Stimulated activated CD8-positive, alpha-beta memory T cell treated with anti-CD3 and anti-CD28 coated beads, Interleukin-4, amount 100 ng/mL, for 4 hours (primary cell): ENCODE measurements at places on chromosomes 4 and X.

DNA sequence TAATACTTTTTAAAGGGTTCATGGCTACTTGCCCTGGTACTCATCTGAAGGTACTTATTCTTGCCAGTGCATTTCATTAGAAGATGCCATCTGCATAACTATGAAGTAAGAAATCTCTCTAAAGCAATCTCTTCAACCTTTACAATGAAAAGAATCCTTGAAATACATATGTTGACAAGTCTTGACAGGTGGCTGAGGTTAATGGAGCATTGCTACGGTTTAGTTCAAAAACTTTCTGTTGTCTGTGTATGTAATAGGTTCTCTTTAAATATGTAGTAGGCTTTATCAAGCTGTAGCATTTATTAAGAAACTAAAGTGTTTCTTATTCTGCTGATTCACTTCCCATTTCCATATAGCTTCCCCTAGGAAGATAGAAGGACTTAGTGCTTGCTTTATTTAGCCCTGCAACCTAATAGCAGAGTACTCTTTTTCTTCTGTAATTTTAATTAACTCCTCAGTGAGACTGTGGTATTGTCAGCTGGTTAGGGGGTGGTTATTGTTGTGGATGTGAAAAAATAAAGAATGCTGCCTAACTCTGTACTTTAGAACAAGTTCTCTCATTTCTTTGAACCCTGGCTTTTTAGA, 39.3 kb downstream of the SLAIN2 start:
- no peak for DNase-seq

- DNase-seq = no peak
Observed at GRCh38 chrX:10574663-10575062, 45.7 kb downstream of the MID1 start.

- no peak for DNase-seq
Observed at GRCh38 chr4:154456240-154456639, 35.4 kb downstream of the DCHS2 start.

DNA sequence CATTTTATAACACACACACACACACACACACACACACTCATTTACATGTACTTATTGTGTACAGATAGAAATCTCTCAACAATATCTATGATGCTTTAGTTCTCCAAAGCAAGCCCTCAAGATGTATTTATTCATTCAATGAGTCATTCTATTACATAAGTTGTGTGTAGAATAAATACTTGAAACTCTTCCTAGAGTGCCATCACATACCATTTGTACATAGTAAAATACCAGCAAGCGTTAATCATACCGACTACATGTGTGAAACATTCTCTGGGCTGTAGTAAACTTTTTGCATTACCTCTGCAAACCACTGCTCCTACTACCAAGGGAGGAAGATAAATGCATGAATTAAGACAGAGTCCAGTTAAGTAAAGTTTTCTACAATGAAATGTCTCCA, 70.9 kb downstream of the EPHA5 start:
- no peak for DNase-seq

DNA sequence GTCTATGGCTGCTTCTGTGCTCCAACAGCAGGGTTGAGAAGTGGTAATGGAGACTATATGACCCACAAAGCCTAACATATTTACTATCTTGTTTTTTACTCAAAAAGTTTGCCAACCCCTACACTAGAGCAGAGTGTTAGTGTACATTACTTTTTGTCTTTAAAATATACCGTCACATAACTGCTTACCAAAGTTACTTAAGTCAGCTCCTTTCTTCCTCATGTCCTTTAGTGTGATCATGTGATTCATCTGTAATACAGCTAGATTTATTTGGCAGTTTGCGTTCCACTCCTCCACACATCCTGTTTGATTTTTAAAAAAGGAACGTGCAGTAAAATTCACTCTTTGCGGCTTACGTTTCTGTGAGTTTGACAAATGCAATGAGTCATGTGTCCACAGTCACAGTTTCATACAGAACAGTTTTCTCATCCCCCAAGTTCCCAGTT, 162.4 kb upstream of the GPRIN3 start:
- no peak for DNase-seq

GRCh38 chr4:1417522-1418390, 11.5 kb upstream of the NKX1-1 start:
- no peak for DNase-seq

GRCh38 chrX:70039758-70040157, 10.0 kb downstream of the AWAT2 start:
- DNase-seq = no peak

DNA sequence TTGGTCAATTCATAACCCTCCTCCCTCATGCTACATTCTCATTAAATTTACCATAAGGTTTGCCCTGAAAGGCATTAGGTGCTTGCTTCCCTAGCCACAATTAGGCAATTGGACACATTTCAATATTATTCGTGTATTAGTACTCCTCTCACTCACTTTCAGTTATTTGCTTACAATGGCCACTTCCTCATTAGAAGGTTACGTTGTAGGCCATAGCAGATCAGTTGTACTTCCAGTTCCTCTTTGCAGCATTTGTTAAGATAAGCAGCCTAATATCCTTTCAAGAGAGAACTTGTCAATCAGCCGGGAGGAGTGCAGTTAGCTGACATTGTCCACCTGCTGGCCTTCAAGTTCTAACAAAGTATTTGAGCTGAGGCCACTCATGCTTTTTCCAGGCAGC, 1017.2 kb downstream of the PCDH7 start:
- no peak for DNase-seq

GRCh38 chr4:55753856-55754255, 65.7 kb upstream of the EXOC1L start:
- no peak for DNase-seq
